ENCODE measurements at places on chromosomes 7 and 10.

DNA sequence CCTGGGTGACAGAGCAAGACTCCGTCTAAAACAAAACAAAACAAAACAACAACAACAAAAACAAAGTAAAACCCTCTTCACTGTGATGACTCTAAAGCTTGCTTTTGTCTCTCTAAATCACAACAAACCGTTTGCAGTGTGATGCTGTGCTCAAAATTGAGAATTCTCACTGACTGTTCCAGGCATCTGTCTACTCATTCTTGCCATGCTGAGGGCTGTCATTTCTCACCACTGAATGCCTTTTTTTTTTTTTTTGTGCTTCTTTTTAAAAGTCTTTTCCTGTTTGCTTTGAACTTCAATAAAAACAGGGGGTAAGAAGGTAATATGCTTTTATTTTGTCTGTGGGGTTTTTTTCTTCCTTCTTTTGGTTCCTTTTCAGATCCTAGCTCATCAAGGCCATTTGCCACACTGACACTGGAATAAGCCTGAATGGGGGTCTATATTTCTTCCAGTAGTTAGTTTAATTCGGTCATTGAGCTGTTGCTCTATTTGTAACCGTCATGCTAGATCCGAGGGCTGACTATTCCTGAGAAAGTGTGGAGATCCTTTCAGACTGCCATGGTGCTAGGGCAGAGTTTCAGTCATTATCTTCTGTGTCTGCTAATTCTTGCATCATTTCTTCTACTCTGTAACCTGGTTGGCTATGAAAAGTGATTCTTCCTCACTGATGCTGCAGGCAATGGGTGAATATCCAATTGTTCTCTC is 10.6 kb downstream of the FAS start:
- DNase-seq = no peak

- no peak for DNase-seq
Measured at GRCh38 chr7:90825779-90826178, 229.7 kb downstream of the CDK14 start.

GRCh38 chr7:27912751-27913150 is 172.8 kb downstream of the TAX1BP1 start:
- no peak for DNase-seq

DNA sequence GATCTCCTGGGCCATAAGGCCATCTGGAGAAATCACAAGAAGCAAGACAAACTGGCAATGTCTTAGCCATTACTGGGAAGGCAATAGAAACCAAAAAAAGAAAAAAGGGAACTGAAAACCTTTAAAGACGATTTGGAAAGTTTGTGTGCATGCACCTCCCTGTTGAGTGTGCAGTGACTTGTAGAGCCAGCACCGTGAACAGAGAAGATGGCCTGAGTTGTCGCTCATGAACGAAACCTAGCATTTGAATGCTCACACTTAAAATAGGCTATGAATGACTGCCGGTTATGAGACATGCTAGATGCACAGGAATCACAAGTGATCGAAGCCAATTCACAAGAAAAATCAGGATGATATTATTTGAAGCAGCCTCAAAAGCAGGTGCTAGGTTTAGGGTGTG is 151.3 kb upstream of the ADO start:
- DNase-seq = no peak

DNA sequence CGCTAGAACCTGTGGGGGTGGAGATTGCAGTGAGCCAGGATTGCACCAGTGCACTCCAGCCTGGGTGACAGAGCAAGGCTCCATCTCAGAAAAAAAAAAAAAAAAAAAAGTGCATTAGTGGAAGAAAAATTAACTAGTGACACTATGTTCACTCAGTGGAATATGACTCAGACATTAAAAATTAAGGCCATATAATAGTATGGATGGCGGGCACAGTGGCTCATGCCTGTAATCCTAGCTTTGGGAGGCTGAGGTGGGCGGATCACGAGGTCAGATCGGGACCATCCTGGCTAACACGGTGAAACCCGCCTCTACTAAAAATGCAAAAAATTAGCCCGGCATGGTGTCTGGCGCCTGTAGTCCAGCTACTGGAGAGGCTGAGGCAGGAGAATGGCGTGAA is 3.4 kb downstream of the PHYH start:
- DNase-seq = no peak

- DNase-seq = no peak
Measured at GRCh38 chr10:86349474-86349873, 17.1 kb downstream of the GRID1 start.

GRCh38 chr7:17932770-17933169 is 7.5 kb downstream of the SNX13 start:
- DNase-seq = no peak

- no peak for DNase-seq
Measured at GRCh38 chr10:76492026-76492425, 1060.6 kb downstream of the LRMDA start.

- DNase-seq = peak; percentile 39
Measured at GRCh38 chr10:56537984-56538383, 176.9 kb upstream of the ZWINT start.

GRCh38 chr10:12534824-12535223 is 185.5 kb downstream of the CAMK1D start:
- peak; percentile 28 for DNase-seq

GRCh38 chr10:71799608-71800453 is 26.5 kb upstream of the VSIR start:
- DNase-seq = peak; percentile 73

GRCh38 chr7:7816084-7816483 is 97.7 kb upstream of the RPA3 start:
- DNase-seq = no peak

DNA sequence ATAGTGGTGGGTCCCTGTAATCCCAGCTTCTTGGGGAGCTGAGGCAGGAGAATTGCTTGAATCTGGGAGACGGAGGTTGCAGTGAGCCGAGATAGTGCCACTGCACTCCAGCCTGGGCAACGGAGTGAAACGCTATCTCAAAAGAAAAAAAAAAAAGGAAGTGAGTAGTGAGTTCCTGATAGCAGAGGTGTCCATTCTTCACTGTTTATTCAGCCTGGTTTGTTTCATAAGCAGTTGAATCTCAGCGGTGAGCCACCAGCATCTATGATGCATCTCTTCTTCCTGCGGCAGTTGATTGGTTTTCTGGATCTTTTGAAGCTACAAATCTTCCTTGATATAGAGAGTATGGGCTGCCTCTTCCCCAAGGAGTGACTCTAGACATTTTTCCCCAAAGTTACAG is 316.1 kb upstream of the MTPN start:
- DNase-seq = no peak

- DNase-seq = no peak
Measured at GRCh38 chr7:138879356-138879755, 81.4 kb upstream of the ATP6V0A4 start.

DNA sequence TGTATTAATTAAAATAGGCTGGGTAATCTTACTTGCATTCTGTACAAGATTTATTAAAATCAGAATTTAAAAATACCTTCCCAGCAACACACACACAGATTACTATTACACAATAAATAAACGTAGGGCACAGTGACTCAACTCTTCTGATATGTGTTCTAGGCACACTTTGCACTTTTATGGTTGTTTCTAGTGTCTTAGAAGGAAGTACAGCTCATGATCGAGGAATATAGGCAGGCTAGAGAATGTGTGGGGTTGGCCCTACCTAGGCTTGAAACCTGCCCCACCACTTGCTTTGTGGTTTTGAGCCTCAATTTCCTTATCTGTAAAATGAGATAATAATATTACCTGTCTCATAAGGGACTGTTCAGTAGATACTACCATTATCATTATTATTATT is 30.5 kb downstream of the ARMC3 start:
- DNase-seq = peak; percentile 25

- no peak for DNase-seq
Measured at GRCh38 chr7:99313204-99313573, 12.5 kb upstream of the ARPC1A start.

- DNase-seq = no peak
Measured at GRCh38 chr10:53909791-53910190, 891.2 kb downstream of the PCDH15 start.

DNA sequence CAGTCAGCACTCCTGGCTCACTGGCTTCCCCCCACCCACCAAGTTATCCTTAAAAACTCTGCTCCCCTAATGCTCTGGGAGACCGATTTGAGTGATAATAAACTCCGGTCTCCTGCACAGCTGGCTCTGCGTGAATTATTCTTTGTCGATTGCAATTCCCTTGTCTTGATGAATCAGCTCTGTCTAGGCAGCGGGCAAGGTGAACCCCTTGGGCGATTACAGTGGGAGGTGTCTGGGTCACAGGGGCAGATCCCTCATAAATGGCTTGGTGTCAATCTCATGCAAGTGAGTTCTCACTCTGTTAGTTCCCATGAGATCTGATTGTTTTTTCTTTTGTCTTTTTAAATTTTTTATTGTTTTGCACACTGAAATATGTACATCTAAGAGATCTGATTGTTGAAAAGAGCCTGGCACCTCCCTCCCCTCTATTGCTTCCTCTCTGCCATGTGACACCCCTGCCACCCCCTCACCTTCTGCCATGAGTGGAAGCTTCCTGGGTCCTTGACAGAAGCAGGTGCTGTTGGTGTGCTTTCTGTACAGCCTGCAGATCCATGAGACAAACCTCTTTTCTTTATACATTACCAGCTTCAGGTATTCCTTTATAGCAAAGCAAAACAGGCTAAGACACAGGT is 20.5 kb downstream of the OTUD1 start:
- no peak for DNase-seq

DNA sequence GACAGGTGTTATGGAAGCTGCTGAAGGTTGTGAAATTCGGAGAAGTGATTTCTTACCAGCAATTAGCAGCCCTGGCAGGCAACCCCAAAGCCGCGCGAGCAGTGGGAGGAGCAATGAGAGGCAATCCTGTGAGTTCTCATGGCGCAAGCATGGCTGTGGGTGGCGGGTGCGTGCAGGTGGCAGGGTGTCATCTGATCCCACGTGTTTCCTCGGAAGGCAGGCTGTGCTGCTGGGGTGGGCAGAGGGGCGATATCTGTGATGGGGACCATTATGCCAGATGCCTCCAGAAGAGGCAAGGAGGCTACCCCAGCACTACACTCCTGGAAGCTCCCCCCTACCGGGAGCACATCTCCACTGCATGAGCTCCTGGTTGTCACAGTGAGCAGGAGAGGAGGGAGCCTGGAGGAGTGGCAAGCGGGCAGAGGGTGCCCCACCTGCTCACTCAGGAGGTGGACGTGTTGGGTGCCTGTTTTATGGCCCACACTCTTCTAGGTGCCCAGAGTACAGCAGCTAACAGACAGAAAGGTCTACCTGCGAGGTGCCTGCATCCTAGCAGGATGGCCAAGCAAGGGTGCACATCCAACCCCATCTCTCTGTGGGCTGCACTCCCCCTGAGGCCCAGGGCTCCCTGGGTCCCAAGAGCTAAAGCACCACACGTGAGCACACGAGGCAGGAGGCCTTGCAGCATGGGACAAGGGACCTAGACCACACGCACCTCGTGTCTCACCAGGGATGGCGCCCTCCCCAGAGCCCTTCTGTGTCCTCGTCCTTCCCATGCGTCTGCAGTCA is 204.7 kb downstream of the EBF3 start:
- no peak for DNase-seq

DNA sequence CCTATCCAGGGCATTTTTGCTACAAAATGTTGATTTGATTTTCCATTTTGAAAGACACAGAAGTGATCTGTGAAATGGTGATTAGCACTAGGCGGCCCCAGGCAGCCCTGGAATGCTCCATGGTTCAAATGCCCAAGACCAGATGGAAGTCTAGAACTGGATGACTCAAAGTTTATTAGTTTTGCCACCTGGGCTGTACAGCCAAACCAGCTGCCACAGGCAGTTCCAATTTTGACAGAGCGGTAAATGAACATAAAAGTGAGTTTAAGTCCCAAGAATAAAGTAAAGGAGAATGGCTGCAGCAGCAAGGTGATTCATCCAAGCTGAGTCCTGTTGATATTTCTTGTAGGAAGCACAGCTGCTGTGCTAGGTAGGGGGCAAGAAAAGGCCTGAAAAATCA is 180.5 kb downstream of the SUGCT start:
- no peak for DNase-seq

GRCh38 chr7:106021151-106022067 is 58.3 kb downstream of the CDHR3 start:
- DNase-seq = no peak

- DNase-seq = peak; percentile 37
Measured at GRCh38 chr10:4851846-4852245, 25.8 kb downstream of the AKR1E2 start.

GRCh38 chr7:134444198-134444960 is 14.5 kb downstream of the AKR1B1 start:
- DNase-seq = no peak

DNA sequence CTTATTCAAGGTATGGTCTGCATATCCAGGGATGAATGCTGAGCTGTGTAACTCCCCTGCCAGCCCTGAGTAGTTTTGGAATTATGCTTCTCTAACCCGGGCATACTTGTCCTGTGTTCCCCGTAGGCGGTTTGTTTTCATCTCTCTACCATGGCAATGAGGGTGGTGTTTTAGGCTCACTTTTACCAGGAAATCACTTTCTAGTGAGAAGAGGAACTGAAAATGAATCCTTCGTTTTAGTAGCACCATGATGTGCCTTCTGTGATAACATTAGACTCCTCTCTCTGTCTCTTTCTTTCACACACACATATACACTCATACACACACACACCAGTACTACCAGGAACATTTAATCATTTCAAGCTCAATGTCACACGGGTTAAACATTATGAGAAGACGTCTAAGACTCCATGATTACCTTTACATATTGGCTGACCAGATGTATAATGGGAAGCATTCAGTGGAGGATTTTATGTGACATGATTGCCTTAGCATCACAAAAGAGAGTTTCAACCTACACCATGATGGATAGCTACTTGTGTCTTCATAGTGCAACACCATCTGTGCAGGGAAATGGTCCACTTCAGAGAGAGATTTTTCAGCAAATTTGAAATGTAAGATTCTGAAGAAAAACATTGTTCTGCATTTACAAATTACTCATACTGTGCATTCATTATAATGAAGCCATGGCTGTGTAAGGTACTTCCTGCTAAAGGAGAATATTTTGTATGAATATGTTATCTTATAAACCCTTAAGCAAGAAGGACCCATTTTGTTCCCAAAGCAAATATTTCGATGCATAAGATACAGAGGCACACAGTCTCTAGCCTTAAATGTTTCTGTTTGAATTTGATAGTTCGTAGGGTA is 31.0 kb upstream of the PFKP start:
- no peak for DNase-seq

DNA sequence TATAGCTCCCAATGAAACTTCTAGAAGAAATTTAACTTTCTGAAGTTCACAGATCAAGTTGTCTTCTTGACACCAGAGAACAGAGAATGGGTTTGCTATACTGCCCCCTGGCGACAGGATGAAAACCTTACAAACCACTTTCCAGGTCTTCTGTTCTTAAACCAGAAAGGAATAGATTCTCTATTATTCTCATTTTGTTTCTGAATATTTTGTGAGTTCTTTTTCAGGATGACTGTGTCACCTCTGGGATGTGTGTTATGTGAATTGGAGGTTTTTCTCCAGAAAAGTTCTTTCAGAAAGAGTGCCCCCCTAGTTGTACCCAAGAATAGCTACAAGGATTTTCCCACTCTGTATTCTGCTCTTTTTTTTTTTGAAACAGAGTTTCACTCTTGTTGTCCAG is 6.3 kb downstream of the IFT22 start:
- peak; percentile 50 for DNase-seq

DNA sequence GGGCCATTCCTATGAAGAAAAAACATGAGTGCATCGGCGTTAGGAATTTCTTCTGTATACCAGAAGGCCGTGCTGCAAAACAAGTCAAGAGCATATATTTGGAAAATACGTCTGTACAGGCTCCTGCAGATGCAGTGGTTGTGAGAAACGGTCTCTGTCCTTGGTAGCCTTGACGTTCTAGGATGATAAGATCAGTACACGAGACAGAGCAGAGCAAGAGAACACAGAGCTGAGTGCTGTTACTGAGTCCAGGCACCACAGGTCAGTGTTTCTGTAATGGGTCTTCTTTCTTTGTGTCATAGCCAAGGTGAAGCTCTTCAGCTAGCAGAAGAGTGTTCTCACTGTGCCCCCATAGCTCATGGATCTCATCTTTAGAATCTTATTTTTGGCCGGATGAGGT is 62.8 kb downstream of the WDR37 start:
- DNase-seq = no peak

All from Calu3 (cell line).